ENCODE measurements at places on chromosomes 2 and 18.

- no peak for DNase-seq
Observed at GRCh38 chr2:232213176-232213575, 165.4 kb upstream of the ALPP start.

- DNase-seq: no peak
Observed at GRCh38 chr2:118990757-118991545, 49.0 kb downstream of the MARCO start.

DNA sequence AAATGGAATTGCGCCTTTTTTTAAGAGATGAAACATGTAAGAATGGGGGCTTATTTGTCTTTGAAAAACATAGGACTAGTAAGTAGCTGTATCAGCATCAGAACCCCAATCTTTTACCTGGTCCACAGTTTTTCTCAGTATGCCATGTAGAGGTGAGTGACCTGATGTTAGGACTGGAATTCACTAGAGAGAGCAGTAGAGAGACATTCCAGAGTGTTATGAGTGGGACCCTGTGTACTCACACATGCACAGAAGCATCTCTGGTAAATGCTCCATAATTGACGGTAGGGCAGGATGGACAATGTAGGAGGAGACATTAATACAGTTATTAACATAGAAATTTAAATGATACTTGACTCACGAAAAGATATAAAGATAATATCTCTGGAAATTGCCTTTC lies 1.4 kb upstream of the GALNT13 start:
- no peak for DNase-seq

DNA sequence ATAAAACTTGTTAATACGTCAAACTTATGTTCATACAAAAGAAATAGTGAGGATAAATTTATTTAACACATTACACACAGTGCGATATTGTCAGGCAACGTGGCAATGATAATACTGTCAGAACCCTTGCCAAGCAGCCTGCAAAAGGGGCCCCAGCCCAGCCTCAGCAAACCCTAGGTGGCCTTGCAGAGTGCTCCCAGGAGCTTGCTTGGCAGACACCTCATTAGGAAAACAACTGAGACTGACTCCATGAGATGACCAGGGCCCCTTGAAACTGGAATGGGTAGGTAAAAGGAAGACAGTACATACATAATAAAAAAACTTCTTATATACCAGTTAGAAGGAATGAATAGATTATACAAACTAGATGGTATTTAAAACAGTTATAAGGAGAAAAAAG lies 136.6 kb upstream of the EPC2 start:
- no peak for DNase-seq

DNA sequence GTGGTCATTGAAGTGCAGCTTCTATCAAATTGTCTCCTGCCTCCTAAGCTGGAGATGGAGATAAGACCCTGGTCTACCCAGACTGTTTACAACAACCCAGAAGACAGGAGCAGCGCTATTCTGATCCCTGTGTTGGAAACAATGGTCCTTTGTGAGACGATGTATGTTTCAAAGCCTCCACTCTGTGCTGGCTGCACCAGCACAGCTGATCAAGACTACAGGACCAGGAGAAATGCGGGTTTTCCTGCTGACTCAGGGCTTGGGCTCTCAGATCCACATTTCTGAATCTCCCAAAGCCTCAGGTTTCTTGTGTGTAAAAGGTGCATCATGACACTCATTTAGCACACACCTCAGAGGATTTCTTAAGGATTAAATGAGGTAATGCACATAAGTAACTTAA lies 92.0 kb downstream of the POU3F3 start:
- DNase-seq: no peak

GRCh38 chr2:64524604-64525316 lies 632 bp downstream of the AFTPH start:
- peak; percentile 8 for DNase-seq

DNA sequence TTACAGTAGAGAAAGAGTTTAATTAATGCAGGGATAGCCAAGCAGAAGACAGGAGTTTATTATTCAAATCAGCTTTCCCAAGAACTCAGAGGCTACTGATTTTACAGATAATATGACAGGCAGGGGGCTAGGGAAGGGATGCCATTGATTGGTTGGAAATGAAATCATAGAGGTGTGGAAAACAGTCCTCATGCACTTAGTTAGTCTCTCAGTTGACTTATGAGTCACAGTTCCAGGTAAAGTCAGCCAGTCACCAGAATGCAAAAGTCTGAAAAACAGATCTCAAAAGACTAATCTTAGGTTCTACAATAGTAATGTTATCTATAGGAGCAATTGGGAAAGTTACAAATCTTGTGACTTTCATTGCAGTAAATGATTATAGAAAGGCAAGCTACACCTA lies 676.4 kb upstream of the CHAC2 start:
- no peak for DNase-seq

- no peak for DNase-seq
Observed at GRCh38 chr2:216160786-216161185, 51.6 kb downstream of the XRCC5 start.

- no peak for DNase-seq
Observed at GRCh38 chr2:54801352-54801751, 77.9 kb downstream of the EML6 start.

GRCh38 chr2:217680381-217680780 lies 322.4 kb downstream of the TNS1 start:
- DNase-seq: no peak
